ENCODE measurements at places on chromosomes 2 and 18. TPM values are rescaled to one million over a fixed set of nuclear protein-coding genes. Genes with fewer than 3 reads are reported as not detected.
A peak's percentile ranks its signal among the peaks of the same experiment; 100 is the strongest.

GRCh38 chr18:77308216-77308615, 58.6 kb downstream of the GALR1 start:
- no peaks in the 10 kb centered on the region for H3K4me1 ChIP-seq
- no peak for DNase-seq
- H3K27ac ChIP-seq: no peak overlapping the region
- H3K36me3 ChIP-seq: no peaks in the 10 kb centered on the region

DNA sequence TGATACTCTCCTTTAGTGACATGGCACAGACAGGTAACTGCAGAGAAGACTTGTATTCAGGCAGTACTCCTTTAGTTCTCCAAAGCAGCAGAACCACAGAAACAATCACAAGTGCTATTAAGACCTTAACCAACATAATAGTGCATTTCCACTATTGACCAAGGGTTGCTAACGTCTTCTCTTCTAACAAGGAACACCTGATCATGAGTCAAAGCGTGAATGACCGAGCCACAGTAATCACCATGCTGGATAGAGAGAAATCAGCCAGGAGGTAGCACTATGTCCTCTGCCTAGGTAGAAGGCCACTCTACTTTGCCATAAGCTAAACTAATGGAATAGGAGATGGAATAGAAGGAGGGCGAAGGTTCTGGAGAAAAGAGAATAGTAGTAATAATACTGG, 161.0 kb downstream of the ANKRD44 start:
- no peak for DNase-seq
- no peaks in the 10 kb centered on the region for H3K27me3 ChIP-seq
- H3K36me3 ChIP-seq: no peaks in the 10 kb centered on the region
- no peak overlapping the region for H3K27ac ChIP-seq
- H3K4me1 ChIP-seq: no peaks in the 10 kb centered on the region
- no peak overlapping the region for H3K4me3 ChIP-seq

Gene SIGLEC15
- not detected for total RNA-seq

Gene SPATA3
- not detected for total RNA-seq

Gene IL18RAP
- total RNA-seq: 5.9 TPM

- H3K27me3 ChIP-seq: no peaks in the 10 kb centered on the region
- H3K4me1 ChIP-seq: peaks cover 38% of the 10 kb centered on the region
- no peaks in the 10 kb centered on the region for H3K36me3 ChIP-seq
- no peak for DNase-seq
- H3K27ac ChIP-seq: peak overlapping the region; percentile 68
Measured at GRCh38 chr2:191845248-191845715, 1.6 kb downstream of the CAVIN2 start.
